ENCODE measurements at places on chromosomes 1 and 21.

DNA sequence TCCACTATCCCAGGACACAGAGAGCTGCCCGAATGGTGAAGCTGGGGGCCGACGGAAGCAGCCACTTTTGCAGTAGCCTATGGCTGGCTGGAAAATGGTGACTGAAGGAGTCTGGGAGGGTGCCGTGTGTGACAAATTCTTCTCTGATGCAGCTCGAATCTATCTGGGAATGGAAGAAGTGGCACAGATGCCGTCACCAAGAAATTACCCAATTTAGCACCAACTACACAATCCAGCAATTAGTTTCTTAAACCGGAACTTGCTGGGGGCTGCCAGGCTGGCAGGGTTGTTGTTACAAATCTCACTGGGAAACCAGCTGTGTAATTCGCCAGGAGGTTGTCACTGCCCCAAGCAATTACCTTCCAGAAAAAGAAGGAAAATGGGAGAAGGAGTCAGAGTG is 18.0 kb downstream of the DLGAP3 start:
- DNase-seq: no peak

GRCh38 chr1:37620707-37621106 is 14.0 kb downstream of the RSPO1 start:
- DNase-seq: no peak

GRCh38 chr1:66330722-66331141 is 203.2 kb upstream of the SGIP1 start:
- no peak for DNase-seq

DNA sequence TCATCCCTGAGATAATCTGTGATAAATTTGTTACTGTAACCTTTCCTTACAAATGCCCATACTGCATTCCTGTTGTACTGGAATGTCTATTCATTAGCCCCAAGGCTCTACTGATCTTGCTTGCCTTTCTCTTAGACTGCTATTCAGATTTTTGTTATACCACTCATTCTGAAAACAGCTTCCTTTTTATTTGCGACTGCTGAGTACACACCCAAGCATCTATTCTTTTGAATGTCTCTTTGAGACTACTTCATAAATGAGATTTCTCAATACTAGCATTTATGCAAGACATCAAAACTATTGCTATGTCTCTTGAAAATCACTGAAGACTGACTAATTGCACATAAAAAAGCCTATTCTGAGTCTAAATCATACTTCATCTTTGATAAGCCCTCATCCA is 38.6 kb downstream of the DENND1B start:
- DNase-seq: no peak

DNA sequence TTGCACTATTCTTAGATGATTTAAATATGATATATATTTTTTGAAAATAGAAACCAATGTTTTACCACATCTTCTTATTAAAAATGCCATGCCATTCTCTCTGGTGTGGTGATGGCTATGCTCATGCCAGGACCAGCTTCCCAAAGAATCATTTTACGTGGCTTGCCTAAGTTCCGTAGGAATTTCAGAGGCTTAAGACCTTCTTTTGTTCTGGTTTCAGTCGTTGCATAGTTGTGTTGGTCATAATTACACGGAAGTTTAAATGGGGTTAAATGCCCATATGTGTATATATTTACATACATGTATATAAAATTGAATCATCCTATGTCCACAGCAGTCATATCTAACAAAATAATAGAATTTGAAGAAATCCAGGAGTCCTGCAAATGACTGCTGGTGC is 78.7 kb upstream of the PLPPR5 start:
- DNase-seq: no peak

- no peak for DNase-seq
Measured at GRCh38 chr1:73901738-73902137, 296.2 kb downstream of the LRRIQ3 start.

DNA sequence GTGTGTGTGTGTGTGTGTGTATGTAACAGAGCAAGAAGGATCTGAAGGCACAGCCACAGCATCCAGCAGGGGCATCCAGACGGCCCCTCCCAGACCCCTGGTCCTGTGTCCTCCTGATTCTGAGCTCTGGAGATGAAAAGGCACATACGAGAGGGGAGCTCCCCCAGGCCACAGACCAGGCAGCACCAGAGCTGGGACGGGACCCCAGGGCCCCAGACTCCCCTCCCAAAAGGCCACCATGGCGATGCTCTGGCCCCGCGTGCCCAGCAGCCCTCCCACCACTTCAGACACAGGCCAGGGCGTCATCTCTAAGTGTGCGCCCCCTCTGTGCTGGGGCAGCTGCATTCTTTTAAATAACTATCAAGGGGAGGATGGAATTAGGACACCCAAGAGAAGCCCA is 245.8 kb downstream of the MATN1 start:
- DNase-seq: no peak

- DNase-seq: peak; percentile 24
Measured at GRCh38 chr1:218164111-218164929, 120.8 kb upstream of the RRP15 start.

DNA sequence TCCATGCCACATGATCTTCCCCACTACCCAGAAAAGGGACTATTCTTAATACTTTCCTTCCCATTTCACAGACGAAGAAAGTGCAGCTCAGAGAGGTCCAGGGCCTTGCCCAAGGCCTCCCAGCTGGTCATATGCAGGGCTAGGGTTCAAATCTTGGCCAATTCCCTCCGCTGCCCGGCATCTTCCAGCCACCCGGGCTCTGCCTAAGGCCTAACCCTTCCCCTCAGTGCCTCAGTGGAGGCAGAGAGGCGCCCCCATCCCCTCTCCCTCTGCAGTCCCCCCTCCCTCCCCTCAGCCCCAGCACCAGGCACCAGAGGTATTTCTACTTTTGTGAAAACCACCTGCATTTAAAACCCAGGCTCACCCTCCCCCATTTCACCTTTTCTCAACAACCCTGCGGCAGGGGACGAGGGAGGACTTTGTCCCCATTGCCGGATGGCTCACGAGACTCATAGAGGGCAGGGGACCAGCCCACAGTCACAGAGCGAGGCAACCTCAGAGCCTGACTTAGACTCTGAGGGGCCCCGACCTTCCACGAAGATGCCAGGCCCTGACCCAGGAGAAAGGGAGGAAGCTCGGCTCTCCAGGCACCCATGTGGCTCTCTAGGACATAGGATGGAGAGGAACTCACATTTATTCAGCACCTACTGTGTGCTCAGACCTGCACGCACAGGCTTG is 12.3 kb downstream of the LAPTM5 start:
- no peak for DNase-seq

DNA sequence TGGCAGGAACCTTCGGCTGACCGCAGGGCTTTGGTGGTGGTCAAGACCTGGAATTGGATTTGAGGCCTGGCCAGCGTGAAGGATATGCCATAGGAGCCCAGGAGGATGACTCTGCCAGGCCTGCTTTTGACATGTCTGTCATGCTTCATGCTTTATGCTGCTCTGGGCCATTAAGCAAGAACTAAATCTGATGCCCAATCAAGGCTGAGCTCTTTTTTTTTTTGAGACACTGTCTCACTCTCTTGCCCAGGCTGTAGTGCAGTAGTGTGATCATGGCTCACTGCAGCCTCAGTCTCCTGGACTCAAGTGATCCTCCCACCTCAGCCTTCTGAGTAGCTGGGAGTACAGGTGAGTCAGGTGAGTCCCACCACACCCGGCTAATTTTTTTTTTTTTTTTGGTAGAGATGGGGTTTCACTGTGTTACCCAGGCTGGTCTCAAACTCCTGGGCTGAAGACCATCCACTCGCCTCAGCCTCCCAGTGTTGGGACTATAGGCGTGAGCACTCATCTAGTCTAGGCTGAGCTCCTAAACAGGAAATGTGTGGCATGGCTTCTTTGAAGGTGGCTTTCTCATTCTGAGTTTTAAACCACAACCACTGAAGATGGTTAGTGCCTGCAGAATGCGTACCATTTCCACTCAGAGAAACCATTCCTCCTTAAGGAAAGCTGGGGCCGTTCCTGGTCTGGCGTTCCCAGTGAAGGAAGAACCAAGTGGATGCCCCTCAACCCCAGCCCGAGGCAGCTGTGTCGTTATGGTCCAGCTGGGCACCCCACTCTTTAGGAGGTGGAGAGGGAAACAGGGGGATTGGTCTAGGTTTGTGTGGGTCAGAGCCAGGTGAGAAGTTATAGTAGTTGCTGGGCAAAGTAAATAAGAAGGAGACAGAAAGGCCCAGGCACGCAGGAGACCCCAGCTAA is 34.2 kb upstream of the ATP5PO start:
- DNase-seq: no peak

DNA sequence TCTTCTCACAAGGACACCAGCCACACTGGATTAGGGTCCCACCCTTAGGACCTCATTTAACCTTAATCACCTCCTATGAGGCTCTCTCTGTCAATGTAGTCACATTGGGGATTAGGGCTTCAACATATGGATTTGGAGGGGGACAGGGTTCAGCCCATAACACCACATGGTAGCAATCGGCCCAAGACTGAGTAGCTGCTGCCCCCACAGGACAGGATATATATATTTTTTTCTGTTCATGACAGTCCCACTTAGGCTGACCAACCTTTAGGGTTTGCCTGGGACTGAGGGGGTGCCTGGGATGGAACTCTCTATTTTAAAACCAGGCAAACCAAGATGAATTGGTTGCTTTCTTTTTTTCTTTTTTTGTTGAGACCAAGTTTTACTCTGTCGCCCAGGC is 8.2 kb upstream of the ACTL8 start:
- no peak for DNase-seq

DNA sequence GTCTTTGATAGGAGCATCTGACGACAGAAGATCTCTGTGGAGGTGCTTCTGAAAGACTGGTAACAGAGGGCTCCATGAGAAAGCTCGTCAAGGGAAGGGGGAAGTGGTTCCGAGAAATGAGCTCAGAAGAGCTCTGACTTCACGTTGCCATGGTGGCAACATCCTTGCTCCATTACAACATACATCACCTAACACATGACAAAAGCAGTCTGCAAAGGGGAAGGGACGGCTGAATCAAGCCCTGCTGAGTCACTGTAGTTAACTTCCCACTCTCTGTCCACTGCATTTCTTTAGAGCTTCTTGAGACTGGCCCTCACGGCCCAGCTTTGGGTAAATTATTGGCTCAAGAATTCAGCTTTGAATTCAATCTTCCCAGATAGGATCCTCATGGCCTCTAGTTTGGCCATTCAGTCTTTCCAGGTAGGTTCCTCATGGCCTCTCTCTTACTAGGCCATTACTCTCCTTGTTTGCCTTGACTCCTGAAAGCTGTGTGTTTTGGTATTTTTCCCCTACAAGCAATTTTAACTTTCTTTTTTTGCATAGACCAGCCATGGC is 88.0 kb upstream of the ZNF648 start:
- no peak for DNase-seq

DNA sequence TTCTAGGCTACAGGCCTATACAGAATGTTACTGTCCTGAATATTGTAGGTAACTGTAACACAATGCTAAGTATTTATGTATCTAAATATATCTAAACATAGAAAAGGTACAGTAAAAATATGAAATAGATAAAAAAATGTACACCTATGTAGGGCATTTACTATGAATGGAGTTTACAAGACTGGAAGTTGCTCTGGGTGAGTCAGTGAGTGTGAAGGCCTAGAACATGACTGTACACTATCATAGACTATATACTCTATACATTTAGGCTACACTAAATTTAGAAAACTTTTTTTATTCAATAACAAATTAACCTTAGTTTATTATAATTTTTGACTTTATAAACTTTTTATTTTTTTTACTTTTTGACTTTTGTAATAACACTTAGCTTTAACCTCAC is 136.9 kb downstream of the DUSP10 start:
- no peak for DNase-seq

DNA sequence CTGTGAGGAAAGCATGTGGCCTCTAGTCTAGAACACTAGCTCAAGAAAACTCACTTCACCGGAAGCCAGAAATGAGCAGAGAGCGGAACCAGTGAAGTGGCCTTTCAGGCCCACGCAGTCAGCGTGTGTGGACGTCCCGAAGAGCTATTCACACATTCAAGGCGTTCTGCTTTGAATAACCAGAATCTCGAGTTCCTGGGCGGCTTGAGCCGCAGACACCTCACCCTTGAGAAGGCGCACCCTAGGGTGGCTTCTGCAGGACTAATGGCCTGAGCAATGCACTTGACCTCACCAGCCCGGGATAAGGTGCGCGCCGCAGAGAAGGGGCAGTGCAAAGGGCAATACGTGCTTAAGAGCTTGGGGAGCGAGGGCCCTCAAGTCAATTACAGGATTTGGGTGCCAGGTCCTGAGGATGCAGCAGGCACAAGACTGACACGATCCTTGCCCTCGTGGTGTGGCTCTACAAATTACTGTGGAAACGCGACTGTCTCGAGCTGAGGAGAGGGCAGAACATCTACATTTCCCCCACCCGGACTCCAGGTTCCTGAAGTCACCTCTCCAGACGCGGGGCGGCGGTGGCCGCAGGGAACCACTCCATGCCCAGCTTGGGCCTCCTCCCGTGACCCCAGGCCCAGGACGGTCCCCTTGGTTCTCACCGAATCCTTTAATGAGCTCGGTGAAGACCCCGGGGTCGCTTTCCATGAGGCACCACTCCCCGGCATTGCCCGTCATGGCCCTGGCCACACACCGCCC is 455 bp downstream of the UCHL5 start:
- peak; percentile 46 for DNase-seq

DNA sequence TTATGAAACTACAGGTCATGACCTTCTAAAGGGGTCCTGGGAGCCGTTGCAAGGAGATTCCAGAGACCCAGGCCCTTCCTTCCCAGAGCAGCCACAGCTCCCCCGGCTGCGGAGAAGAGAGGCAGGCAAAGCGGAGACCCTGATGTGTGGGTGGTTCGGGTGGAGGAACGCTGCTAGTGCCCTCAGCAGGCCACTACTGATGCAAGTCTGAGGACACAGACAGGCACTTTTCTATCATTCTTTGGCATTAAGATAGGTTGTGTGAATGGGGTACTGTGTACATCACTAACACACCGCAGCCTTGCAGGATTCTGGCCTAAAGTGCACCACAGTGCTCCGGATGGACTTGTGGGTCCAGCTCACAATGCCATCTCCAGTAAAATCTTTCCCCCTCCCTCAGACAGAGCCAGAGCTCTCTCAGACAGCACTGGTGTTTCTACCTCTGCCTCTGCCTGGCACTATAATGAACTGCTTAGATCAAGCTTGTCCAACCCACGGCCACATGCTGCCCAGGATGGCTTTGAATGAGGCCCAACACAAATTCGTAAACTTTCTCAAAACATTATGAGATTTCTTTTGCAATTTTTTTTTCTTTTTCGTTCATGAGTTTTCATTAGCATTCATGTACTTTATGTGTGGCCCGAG is 121.4 kb downstream of the TGFBR3 start:
- DNase-seq: no peak

DNA sequence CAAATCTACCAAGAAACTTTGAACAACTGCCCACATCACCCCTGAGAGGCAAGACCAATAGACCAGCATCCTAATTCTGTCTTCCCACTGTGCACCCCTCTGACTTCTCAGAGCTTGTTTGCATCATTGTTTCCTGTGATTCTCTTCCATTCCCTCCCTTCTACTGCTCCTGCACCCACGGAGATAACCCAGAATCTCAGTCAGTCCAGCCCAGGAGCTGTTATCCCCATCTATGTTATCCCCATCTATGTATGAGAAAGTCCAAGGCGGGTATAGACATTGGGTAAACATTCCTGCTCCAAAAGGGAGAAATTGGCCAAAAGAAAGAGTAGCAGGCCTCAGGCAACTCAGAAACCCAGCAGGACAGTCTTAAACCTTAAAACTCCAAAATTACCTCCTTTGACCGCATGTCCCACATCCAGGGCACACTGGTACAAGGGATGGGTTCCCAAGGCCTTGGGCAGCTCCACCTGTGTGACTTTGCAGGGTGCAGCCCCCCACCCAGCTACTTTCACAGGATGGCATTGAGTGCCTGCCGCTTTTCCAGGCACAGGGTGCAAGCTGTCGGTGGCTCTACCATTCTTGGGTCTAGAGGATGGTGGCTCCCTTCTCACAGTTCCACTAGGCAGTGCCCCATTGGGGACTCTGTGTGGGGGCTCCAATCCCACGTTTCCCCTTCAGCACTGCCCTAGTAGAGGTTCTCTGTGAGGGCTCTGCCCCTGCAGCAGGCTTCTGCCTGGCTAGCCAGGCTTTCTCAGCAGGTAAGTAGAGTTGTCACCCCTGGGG is 414.8 kb downstream of the NPHP4 start:
- DNase-seq: no peak
